RWPE1 (cell line): ENCODE measurements at places on chromosomes 5 and 9.

DNA sequence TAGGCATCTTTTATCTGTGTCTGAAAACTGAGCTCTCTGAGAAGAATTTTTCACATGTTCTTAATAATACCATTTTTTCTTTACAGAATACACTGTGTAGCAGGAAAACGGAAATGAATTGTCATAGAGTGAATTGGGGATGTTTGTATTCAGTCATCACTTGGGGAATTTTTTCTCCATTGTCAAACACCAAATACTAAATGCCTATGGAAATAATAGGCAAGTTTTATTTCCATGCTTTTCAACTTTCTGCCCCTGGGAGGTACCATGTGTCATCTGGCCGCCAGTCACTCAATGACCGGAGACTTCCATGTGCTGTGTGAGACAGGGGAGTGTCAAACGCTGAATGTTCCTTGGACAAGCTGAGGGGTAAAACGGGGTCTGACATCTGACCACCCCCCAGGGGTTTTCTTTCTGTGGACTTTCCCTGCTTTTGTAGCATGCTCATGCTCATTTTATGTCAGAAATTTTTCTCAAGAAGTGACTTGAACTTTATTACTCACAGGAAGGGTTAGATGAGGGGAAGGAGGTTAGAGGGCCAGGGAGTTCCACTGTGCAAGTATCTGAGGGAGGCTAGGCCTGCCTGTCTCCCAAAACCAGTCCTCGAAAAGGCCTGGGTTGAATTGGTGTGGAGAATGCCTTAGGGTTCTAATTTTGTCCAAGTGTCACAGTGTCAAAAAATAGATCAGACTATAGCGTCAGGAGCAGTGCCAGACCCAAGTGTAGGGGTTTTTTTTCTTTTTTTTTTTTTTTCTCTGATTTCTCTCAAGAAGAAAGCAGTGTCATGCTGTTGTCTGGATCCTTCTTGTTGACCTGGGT lies 438.6 kb downstream of the AGTPBP1 start:
- DNase-seq, result no peak

DNA sequence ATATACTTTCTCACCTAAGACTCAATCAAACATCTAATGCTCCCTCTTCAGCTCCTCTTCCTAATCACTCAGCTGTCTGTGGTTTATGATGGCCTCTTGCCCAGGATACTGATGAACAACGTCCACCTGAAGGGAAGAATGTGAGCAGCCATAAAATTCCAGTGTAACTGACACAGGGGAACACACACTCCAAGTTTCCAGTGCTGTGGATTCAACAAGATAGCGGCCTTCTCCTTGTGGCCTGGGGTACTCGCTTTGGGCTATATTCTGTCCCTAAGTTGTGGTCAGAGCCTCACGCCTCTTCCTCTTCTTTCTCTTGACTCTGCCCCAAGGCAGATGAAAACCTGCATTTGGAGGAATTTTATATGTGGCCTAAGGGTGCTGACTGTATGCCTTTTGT lies 11.7 kb downstream of the B4GALT1 start:
- DNase-seq, result no peak

GRCh38 chr9:95696701-95697100 lies 178.8 kb upstream of the ERCC6L2 start:
- no peak for DNase-seq

DNA sequence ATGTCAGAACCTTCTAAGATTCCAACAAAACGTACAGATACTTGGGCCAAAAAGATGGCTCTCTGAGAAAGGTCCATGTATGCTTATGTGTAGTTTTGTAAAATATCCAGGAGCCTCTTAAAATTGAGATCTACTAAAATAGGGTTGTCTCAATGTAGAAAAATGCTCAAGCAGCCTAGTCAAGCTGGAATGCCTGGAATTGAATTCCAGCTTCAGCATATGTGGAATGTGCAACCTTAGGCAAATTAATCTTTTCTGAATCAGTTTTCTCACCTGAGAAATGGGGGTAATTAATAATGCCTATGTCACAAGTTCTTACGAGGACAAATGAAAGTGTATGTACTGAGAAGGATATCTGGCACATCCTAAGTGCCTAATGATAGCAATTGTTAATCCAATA lies 662.4 kb downstream of the DTWD2 start:
- no peak for DNase-seq

DNA sequence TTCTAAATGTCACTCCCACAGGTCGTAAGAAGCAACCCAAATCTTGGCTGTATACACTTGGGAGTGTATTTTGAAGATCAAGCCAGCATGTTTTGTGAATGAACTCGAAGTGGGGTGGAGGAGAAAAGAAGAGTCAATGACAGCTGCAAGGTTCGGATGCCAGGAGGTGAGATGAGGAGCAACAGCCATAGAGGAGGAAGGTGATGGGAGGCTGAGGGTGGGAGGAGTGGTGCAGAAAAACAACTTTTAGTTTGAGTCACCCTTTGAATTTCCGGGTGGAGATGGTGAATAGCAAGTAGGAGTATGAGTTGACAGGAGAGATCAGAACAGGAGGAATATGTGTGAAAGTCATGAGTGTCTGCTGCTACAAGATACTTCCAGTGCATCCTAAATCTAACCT lies 153.6 kb downstream of the DIRAS2 start:
- no peak for DNase-seq

- DNase-seq, result peak; percentile 79
Observed at GRCh38 chr5:66498791-66499207, 97.4 kb upstream of the MAST4 start.

GRCh38 chr5:5726401-5726800 lies 303.9 kb downstream of the ICE1 start:
- DNase-seq, result no peak

DNA sequence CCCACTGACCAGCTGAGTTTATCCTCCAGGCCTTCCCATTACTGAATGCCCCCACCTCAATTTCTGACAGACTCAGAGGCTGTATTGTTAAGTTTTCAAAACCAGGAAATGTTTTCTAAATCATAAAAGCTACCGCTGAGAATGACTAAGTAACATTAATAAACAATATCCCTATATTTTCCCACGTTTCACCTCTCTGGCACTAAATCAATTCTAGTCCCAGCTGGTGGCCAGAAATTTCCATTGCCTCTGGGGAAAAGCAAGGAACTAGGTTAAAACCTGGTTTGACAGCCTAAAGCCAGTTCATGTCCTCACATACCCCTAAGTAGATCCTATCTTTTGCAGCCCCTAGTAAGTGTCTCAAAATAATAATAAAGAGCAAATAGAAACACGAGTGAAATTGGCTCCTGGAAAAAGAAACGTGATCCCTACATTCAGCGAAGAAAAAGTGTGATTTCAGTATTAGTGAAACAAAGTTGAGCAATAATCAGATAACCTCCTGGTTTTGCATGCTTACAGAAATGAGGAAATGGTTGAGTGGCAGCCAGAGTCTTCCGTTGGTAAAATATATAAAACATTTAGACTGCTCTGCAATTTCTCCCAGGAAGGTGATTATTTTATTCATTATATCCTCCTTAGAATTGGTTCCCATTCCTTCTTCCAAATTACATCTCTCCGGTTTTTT lies 110.9 kb downstream of the ESM1 start:
- no peak for DNase-seq

GRCh38 chr9:37760416-37761161 lies 7.0 kb downstream of the TRMT10B start:
- peak; percentile 22 for DNase-seq

DNA sequence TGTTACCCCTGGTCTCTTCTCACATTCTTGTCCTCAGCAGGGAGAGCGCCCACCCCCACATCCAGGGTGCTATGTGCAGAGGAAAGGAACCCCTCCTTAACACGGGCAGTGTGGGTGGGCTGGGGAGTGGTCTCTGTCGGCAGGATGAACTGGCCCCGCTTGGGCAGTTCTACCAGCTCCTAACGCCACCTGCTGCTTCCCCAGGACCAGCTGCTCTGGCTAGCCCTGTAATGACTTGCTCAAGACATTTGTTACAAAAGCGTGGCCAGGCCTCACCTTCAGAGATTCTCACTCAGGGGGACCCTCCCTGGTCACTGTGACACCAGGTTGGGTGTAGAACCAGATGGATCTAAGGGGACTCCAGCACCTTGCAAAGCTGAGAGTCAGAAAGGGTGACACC lies 82.4 kb downstream of the HMCN2 start:
- DNase-seq, result no peak

- DNase-seq, result no peak
Observed at GRCh38 chr9:10613419-10613818, 617 bp upstream of the PTPRD start.

DNA sequence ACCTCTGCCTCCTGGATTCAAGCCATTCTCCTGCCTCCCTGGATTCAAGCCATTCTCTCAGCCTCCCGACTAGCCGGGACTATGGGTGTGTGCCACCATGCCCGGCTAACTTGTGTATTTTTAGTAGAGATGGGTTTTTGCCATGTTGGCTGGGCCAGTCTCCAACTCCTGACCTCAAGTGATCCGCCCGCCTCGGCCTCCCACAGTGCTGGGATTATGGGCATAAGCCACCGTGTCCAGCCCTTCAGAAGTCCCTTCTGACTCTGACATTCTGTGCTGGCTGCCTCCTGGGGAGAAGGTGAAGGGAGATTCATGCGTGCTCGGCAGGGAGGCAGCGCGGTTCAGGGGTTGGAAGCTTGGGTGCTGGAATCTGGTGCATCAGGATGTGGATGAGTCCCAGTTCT lies 28.8 kb downstream of the PRRX2 start:
- DNase-seq, result no peak

- no peak for DNase-seq
Observed at GRCh38 chr5:131997727-131998117, 13.7 kb downstream of the ACSL6 start.

GRCh38 chr9:99497641-99498040 lies 275.6 kb downstream of the SEC61B start:
- DNase-seq, result no peak

- no peak for DNase-seq
Observed at GRCh38 chr5:95809414-95809960, 13.0 kb downstream of the GLRX start.

DNA sequence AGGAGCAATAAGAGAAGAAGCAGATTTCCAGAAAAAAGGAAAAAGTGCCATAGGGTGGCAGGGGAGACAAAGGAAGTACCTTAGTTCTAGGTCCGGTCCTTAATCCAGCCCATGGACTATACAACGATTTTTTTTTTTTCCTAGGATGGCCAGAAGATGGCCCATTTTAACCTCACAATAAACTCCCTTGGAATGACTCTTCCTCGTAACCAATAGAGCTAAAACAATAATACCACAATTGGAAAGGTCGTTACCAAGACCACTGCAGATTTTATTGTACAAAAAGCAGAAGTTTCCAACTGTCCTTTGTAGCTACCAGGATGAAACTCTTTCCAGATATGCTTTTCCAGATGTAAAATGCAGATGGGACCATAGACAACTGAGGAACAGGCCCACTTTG lies 34.4 kb upstream of the SSBP2 start:
- no peak for DNase-seq

- DNase-seq, result peak; percentile 91
Observed at GRCh38 chr9:94554439-94555331, at the start of gene PCAT7. Gene PCAT7, plus strand, starts transcription at chr9:94555083.

GRCh38 chr9:103037508-103038477 lies 42.7 kb downstream of the CYLC2 start:
- peak; percentile 17 for DNase-seq

- DNase-seq, result no peak
Observed at GRCh38 chr9:90775657-90776056, 26.0 kb upstream of the SYK start.

- DNase-seq, result no peak
Observed at GRCh38 chr5:155906046-155906445, 420.9 kb upstream of the SGCD start.

- no peak for DNase-seq
Observed at GRCh38 chr5:78543292-78543691, 105.3 kb downstream of the LHFPL2 start.

DNA sequence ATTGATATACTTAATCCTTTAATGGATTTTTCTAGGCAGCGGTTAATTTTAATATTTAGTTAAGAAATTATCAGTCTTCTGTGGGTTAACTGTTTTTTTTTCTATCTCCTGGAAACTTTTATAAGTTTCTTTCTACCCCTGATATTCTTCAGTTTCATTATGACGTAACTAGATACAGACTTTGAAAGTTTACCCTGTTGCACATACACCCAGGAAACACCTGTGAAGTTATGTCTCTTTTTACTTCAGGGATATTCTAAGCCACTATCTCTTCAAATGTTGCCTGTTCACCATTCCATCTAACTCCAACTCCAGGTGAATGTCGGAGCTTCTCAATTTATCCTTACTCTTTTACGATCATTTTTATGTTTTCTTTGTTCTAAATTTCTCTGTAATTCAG lies 329.0 kb downstream of the ICE1 start:
- no peak for DNase-seq

DNA sequence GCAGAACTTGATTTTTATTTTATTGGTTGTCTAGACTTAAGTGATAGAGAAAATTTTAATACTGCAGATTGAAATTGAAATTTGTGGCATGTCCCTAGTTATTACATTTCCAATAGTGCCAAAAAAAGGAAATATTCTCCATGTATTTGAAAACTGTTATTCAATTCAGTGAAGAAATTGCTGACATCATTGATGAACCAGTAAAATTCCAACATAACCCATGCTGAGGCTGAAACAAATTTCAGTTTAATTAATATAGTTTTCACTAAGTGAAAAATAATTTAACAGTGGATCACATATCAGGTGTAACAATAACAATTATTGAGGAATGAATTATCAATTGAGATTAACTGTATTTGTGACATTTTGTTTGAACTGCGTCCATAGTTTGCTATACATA lies 38.7 kb downstream of the LURAP1L start:
- no peak for DNase-seq

DNA sequence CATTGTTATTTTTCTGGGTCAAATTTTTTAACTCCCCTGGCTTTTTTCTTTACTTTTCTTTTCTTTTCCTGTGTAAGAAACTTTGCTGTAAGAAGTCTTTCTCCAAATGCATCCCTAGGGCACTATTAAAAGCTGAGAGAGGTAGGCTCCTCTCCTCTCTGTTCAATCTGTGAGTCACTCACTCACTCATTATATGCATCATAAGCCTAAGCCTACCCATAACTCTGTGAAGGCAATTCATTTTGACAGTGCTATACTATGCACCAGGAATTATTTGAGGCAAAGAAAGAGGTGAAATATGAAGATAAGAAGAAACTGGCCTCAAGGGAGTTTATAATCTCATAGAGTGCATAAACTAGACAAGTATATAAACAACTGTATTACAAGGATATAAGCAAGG lies 67.9 kb upstream of the PRR16 start:
- DNase-seq, result peak; percentile 41

DNA sequence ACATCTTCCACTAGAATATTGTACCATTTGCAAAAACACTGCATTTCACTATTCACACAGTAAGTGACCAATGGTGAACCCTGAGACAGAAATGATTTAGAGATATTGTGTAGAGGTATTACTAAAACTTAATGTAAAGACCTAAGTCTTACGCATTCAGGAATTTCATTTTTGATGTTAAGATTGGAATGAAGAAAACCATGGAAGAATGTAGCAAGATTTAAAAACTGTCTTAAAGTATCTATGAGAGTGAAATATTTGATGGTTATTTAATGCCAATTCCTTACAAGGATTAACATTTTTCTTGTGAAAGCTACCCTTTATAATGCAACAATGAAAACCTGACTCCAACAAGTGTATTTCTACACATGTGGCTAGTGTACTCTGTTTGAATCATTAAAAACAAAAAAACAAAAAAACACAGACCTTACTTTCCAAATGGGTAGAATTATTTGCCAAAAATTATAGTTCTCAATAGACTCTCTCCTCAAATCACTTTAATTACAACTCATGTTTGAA lies 172.0 kb downstream of the NNT start:
- no peak for DNase-seq
